Karpas-422 (cell line): ENCODE measurements at places on chromosomes 13 and 19.

- no peak for DNase-seq
These were observed 221.7 kb downstream of the COG6 start for GRCh38 chr13:39877134-39877533.

DNA sequence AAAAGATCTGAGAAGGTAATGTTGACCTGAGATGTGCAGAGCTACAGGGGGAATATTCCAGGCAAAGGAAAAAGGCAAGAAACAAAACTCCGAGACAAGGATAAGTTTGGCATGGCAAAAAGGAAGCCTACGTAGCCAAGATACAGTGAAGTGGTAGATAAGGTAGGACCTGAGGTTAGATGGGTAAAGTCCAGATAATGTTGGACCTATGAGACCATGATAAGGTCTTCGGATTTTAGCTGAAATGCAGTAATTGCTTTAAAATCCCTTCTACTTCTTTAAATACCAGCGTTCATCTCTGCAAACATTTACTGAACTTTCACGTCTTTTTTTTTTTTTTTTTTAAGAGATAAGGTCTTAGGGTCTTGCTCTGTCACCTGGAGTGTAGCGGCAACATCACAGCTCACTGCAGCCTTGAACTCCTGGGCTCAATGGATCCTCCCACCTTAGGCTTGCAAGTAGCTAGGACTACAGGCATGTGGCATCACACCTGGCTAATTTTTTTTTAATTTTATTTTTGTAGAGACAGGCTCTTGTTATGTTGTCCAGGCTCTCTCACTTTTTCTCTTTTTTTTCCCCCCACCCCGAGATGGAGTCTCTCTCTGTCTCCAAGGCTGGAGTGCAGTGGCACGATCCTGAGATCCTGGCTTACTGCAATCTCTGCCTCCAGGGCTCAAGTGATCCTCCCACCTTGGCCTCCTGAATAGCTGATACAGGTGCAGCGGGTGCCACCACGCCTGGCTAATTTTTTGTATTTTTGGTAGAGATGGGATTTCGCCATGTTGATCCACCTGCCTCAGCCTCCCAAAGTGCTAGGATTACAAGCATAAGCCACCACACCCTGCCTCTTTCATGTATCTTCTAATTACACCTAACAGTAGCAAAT, 4.2 kb upstream of the WBP4 start:
- peak; percentile 29 for DNase-seq

GRCh38 chr19:2154587-2155075, 3.3 kb upstream of the AP3D1 start:
- DNase-seq = no peak

DNA sequence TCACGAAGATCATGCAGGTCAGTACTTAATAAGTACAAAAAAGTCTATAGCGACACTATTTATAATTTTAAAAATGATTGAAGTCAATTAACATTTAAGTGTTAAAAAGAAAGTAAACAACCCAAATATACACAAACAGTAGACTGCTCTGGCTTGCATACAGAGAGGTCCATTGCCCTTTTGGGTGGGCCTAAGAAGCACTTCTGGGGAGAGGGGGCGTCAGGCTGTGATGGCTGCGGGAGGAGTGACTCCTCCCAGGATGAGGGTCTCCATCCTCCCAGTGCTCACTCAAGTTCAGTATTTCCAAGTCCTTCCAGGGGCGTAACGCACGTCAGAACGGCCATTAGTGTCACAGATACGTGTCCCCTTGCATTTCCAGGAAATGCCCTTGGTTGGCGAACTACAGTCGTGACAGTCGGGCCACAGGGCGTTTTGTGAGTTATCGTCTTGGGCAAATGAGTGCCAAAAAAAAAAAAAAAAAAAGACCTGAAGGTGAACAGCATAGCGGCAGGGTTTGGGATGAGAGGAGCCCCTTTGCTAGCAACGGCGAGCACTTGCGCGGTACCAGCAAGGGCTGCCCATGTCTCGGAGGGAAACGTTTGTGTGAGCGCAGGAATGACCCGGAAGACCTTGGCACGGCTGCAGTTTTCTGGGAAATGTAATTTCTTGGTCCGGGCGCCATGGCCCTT, at the start of gene SCGB2B2:
SCGB2B2 (minus strand) TSS at position 463 of the 689 bp plus-strand sequence. CDS start 82,596 bp downstream, outside the sequence.
- no peak for DNase-seq

- no peak for DNase-seq
These were observed 169.2 kb downstream of the URI1 start for GRCh38 chr19:30111021-30111855.

DNA sequence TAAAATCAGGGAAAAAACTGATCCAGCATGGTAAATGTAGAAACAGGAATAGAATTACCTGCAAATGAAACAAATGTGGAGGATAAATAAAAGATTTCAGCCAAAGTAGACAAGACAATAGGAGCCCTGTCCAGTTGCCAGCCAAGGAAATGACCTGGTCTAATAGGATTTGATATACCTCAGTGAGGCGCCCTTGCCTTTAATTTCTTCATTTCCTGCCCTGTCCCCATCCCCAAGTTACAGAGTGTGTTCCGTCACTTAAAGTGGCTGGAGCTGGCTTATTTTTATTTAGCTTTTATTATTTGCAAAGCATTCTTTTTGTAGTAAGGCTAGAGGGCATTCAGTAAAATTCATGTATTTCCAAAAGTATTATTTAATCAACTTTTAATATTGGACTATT, 1022.0 kb downstream of the EFNB2 start:
- no peak for DNase-seq

DNA sequence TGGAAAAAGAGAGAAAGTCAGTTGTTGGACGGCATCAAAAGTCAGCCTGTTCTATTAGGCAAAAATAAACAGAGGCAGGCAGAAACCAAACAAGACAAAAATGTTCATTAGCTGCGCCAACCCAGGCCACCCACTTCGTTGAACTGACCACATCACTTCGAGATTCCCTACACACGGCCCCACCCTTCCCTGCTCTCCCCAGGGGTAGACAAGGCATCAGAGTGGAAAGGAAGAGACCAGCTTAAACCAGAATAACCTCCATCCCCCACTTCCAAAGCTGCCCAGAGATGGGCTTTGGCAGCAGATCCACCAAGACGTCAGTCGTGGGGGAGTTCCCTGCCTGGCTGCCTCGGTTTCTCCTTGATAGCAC, 204.6 kb upstream of the TSHZ3 start:
- DNase-seq = no peak

DNA sequence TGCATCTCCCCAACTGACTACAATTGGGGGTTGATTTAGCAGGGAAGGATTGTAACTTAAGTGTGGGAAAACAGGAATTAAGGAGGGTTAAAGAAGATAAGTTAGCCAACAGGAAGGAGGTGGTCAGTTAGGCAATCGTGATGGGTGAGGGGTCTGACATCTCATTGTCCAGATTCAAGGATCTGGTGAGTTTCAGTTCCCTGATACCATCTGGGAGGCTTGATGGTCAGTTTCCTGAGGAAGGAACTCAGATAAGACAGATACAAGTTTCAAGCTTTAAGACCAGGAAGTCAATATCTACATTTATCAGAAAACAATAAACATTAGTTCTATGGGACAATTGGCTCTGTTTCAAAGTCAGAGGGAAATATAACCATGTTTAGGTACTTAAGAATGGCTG, 601.8 kb downstream of the SLITRK6 start:
- no peak for DNase-seq

DNA sequence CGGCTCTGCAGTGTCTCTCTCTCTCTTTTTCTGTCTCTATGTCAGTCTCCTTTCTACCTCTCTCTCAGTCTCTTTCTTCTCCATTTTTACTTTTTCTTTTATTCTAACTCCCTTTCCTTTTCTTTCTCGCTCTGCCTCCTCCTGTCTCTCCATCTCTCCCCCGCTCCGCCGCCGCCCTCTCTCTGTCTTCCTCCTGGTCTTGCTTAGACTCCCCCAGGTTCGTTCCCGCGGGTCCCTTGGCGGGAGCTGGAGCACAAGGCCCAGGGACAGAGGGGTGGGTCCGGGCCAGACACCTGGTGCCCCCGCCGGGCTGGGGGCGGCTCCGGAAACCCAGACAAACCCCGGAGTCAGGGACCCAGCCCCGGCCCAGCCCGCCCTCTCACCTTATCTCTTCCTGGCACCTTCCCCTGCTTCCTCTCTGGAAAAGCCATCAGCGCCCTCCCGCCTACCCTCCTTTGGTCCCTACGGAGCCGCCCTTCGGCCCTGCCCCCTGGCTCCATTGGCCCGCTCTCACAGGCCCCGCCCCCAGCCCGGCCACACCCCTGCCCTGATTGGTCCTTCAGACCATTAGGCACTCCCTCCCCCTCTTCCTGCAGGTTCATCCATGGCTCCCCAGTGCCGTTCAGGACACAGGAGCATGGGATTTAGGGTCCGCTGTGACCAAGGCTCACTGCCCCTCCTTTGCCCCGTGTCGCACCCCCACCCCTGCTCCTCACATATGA, 15.4 kb upstream of the NOP53 start:
- DNase-seq = no peak

- DNase-seq = no peak
These were observed 14.2 kb downstream of the KLF5 start for GRCh38 chr13:73073050-73073449.

- DNase-seq = peak; percentile 71
These were observed 35.5 kb downstream of the DOT1L start for GRCh38 chr19:2199215-2199614.

- no peak for DNase-seq
These were observed 302.8 kb downstream of the TEX29 start for GRCh38 chr13:111623208-111623607.

DNA sequence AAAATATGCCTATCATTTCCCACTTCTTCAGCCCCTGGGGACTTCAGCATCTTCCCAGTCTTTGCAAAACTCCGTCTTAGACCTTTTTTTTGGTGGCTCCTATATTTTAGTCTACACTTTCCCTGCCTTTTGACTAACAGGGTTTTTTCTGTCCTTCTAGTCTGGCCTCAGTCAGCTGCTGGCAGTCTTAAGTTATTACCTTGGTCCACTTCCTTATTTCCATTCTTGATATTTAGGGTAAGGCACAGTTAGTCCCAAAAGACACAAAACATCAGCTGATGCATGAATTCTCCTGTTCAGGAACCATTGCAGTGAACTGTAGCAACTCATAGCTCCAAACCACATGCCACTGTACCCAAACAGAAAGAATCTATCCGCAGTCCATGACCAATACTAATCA, 234.6 kb upstream of the RFC3 start:
- no peak for DNase-seq

DNA sequence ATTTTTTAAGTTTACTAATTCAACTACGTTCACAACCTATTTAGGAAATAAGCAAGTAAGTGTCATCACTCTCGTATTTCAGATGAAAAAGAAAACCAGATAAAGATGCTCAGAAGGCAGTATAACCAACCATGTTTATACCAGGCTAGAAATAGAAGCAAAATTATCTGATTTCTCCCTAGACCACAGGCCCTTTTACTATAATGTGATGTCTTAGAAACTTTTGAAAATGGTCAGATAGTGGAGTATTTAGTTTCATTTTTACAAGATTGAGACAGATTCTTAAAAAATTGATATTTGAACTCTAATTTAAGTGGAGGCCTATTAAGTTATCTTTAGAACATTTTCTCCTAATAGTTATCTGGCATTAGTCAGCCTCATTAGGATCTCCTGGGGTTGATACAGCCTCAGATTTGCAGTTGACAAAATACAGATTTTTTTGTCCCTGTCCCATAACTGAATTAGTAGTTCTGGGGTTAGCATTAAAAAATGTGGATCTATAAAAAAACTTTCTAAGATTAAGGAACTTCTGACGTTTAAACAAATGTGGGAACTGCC, 818.7 kb upstream of the PCDH9 start:
- DNase-seq = no peak

DNA sequence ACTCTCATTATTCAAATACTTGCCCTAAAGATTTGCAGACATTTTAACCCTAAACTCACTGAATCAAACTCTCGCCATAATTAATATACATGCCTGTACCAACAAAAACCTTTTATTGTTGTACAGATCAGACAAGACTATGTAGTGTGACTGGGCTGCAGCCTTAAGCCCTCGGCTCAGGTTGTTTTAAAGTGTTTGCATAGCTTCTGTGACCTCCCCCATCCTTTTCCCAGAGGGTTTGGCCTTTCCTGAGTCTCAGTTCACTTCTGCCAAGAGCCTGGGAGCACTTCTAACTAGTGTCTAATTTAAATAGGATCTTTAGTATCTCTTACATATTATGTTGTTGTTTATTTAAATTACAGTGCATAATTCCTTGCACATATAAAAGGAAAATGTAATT, 158.2 kb downstream of the HS6ST3 start:
- DNase-seq = no peak

- no peak for DNase-seq
These were observed 113.8 kb downstream of the TBC1D4 start for GRCh38 chr13:75368167-75368566.

DNA sequence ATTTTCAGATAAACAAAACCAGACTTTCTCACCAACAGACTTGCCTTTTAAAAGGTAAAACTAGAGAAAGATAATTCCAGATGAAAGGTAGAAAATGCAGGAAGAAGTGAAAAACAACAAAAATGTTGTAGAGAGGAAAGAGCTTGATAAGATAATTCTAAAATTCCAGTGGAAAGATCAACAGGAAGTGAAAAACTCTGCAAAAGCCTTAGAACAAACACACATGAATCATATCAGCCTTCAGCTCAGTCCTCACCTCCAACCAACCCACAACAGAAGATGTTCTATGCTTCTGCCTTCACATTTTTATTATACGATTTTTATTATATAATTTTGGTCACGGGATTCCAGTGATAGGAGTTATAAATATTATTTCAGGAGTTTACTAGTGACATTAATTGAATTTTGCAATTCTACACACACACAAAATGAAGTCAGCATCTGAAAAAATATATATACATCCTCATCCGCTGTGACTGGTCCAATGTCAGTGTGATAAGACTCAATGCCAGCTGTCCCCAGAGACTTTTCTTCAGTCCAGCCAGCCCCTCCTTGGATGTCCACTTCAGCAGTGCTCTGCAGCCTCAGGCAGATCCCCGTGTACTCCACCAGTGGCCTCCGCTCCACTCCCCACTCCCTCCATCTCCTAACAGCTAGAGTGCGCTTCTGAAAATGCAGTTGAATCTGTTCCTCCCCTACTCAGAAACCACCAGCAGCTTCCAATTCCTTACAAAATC, 57.9 kb downstream of the GADD45B start:
- DNase-seq = no peak

- no peak for DNase-seq
These were observed 857.8 kb downstream of the GPC5 start for GRCh38 chr13:92256211-92256610.

- DNase-seq = no peak
These were observed 14.1 kb upstream of the STRN4 start for GRCh38 chr19:46760363-46760762.

GRCh38 chr19:3908266-3909054, 24.4 kb upstream of the NMRK2 start:
- DNase-seq = no peak

- no peak for DNase-seq
These were observed 45.3 kb upstream of the LSM14A start for GRCh38 chr19:34126966-34127365.

- DNase-seq = no peak
These were observed 1224.2 kb downstream of the SLITRK5 start for GRCh38 chr13:88895261-88895941.

- no peak for DNase-seq
These were observed 24.9 kb downstream of the RCBTB1 start for GRCh38 chr13:49560270-49561061.

GRCh38 chr19:51326216-51327065, 15.0 kb downstream of the IGLON5 start:
- no peak for DNase-seq
